ENCODE measurements at places on chromosomes 1 and 21.

DNA sequence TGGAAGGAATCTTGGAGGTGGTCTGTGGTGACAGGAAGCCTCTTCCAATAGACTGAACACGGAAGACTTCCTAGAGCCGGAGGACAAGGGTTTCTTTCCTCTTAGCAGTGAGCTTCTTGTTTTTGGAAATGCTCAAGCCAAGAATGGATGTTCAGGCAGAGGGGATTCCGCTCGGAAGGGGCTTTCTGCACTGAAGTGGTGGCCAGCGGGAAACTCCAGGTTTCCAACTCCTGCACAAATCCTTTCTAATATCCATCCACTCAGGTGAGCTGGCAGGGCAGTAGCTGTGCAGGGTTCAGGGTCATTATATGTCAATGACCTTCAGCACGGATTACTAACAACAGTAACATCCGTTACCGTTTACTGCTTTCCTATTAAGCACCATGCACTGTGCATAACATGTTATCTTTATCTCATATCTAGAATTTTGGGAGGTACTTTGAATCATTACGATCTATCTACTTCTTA is 573 bp upstream of the CPT2 start:
- DNase-seq = no peak

DNA sequence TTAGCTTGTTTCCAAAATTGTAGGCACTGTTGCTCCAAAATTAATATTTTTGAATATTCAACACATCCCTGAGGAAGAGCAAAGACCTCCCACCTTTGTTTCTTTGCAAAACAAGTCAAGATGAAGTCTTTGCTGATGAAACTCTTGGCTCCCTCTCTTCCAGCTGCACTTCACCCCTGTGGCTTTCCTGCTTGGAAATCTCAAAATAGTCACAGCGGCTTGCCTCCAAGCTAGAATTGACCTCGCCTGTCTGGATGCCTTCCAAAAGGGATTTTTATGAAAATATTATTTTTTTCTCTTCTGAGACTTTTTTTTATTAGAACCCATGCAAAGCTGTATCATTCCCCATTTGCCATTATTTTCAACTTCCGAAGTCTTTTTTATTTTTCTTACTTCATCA is 71.1 kb upstream of the MROH9 start:
- no peak for DNase-seq

- no peak for DNase-seq
Observed at GRCh38 chr1:154629675-154630073, 21.7 kb upstream of the ADAR start.

GRCh38 chr1:106406114-106406513 is 650.4 kb upstream of the PRMT6 start:
- no peak for DNase-seq

DNA sequence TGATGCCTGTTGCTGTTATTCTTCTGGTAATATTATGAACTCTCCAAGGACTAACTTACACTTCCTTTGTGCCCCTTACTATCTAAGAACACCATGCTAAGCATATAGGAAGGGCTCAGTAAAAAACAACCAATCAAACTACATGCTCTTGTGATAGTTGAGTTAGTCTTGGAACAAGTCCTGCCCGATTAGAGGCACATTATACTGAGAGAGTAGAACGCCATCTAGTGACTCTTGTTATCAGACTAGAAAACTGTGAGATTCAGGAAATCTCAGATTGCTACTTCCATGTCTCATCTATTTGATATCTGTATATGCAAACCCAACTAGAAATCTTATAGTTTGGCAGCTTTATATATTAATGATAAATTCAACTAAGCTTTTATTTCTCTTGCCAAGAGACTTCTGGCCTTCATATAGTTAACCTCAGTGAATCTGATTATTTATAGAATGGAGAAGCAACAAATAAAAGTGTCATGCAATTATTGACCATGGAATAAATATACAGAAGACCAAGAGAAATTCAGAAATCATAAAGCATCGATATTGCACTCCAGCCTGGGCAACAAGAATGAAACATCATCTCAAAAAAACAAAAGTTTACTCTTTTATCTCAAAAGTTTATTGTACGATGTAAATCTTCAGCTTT is 7.8 kb upstream of the SRRM1 start:
- no peak for DNase-seq

- no peak for DNase-seq
Observed at GRCh38 chr1:35936838-35937237, 5.9 kb downstream of the AGO3 start.

GRCh38 chr21:44005593-44005992 is 6.5 kb upstream of the TRAPPC10 start:
- DNase-seq = no peak

- DNase-seq = no peak
Observed at GRCh38 chr1:205669341-205670149, 10.8 kb downstream of the SLC45A3 start.
